NB4 (cell line): ENCODE measurements at places on chromosomes 7 and 10.

GRCh38 chr7:110733221-110733620 lies 357.7 kb upstream of the LRRN3 start:
- DNase-seq, result no peak

GRCh38 chr10:112970021-112970420 lies 20.0 kb downstream of the TCF7L2 start:
- DNase-seq, result no peak

- DNase-seq, result no peak
Measured at GRCh38 chr7:20738518-20739481, 47.9 kb downstream of the SP8 start.

DNA sequence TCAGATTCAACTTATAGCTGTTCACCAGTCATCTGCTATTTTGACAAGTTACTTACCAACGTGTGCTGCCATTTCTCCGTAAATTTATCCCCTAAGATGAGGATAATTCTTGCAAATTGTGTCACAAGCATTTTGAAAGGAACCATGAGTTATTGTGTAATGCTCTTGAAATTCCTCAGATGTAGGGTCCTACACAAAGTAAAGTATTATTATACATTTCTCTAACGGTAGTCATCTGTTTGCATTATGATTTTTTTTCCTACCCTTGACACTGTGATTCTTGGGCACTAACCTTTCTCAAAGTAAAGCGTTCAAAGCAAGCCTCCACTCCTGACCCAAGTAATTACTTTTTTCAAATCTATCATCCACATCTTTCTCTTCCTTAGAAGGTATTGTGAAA lies 8.1 kb downstream of the HERC4 start:
- no peak for DNase-seq
